ENCODE measurements at places on chromosomes 6 and 20.

DNA sequence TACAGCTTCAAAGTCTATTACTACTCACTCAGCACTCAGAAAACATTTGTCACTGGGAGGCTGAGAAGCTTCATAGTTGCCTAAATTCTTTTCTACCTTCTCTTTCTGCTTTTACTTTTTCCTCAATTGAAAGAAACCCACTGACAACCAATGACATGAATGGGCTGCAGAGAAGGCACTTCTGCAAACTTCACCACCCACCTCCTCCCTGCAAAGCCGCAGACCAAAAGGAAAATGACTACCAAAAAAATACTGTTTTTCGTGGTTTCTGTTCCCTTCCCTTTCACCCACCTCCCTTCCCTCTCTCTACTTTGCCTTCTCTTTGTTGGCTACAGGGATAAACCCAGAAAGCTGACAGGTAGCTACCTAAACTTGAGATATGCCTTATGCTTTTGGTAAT is 3.2 kb downstream of the GNAS-AS1 start:
- DNase-seq = no peak

GRCh38 chr20:17610566-17611289 is 40.9 kb downstream of the DSTN start:
- peak; percentile 28 for DNase-seq

- peak; percentile 2 for DNase-seq
These were observed 741.3 kb downstream of the DOK5 start for GRCh38 chr20:55216525-55217242.

GRCh38 chr6:143513410-143513809 is 1.9 kb upstream of the FUCA2 start:
- DNase-seq = no peak

DNA sequence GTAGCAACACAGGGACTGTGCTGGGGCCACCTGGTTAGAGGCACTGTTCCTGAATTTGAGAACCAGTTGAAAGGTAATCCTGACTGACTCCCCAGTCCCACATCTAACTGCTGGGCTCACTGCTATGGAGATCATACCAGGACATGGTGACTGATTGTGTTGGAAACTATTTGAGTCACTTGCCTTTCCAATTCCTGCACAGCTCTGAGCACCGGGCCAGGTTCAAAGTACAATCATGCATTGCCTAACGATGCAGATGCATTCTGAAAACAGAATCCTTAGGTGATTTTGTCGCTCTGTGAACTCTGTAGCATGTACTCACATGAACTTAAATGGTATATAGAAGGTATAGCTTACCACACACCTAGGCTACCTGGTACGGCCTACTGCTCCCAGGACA is 215.3 kb downstream of the BMP7 start:
- no peak for DNase-seq

DNA sequence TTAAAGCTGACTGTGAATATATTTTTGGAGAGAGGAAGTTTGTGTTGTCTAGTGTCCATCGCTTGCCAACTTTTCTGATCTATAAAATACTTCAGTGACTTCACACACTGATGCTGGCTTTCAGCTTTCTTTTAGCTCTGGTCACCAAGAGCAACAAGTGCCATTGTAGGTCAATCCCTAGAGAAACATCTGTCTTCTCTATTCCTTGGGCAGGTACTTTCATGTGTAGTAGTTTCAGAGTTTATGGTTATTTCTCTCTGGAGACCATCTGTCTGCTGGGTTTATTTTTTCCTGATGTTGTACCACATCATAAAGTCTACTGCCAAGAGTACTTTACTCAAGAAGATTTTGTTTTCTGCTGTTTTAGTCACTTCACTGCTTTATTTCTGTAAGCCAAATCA is 249.9 kb downstream of the KHDC1L start:
- DNase-seq = no peak

DNA sequence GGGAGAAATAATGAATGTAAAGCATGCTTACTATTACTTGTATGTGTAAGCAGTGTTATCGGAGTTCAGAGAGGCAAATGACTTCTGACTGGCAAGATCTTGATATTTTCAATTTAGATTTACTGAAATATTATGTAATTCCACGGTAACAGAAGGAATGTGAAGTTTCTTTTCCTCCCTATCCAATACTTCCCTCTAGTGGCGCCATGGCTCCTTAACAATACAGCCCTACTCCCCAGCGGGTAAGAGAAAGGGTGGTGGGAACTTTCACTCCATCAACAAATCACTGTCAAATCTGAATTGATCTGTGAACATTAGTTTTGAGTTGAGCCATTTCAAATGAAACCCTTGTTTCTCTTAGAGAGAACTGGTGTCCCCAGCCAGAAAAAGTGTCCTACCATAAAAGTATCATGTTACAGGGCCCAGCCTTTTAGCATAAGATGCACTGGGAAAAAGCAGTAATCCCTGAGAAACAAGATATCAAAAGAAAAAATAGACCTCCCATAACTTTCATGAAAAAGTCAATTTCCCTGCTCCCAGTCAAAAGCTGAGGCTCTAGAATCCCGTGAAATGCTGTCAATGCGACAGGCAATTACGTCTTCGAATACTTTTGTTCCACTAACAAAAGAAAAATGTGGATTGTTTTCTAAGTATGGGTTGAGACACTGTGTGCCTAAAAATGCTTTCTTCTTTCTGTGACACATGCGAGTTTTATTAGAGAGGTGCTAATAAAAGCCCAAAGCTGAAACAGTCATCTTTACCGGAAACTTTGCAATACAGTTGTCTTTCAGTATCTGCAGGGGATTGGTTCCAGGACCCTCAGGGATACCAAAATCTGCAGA is 12.9 kb downstream of the COX7A2 start:
- peak; percentile 70 for DNase-seq

- no peak for DNase-seq
These were observed 30.7 kb downstream of the TUBB2B start for GRCh38 chr6:3196770-3197169.

DNA sequence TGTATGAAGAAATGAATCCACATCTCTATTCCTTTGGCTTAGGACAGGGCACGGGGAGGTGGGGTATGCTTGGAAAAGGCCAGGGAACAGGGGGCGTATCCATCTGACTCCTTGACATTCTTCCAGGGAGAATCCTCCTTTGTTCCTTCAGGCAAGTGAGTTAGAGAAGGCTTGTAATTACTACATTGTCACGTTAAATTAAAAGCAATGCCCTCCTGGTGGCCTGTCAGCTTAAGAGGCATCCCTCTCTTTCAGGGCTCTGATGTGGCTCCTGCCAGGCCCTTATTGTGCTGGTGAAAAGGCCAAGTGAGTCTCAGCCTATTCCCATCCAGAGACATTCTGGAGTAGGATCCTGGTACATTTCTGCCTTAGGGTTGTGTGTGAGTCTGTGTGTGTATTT is 128.3 kb downstream of the FOXA2 start:
- no peak for DNase-seq

DNA sequence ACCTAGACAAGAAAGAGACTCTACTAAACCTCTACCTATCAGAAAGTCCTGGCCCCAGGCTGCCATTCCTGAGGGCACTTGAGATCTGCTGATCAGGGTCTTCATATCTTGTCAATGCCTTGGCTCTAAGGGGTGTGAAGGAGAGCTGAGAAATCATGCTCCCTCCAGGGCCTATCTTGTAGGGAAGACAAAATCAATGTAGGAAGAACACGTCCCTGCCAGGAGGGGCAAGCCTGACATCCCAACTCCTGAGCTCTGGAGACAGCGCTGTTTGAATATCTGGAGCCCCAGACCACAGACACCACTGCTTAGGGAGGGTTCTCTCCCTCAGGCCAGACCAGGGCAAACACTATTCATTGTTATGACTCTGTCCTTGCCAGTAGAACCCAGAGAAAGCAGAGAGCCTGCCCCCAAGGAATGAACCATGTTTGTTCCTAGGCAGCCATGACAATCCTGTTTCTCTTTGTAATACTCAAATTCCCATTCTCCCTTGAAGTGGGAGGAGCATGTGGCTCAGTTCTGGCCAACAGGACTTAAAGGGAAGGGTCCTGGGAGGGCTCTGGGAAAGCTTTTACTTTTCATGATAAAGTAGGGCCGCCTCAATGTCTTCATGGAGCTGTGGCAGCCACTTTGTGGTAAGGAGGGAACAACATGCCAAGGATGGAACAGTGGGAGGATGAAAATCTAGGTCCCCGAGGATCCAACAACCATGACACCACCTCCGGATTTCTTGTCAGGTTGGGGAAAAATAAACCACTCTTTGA is 1.8 kb upstream of the FASTKD5 start:
- no peak for DNase-seq

DNA sequence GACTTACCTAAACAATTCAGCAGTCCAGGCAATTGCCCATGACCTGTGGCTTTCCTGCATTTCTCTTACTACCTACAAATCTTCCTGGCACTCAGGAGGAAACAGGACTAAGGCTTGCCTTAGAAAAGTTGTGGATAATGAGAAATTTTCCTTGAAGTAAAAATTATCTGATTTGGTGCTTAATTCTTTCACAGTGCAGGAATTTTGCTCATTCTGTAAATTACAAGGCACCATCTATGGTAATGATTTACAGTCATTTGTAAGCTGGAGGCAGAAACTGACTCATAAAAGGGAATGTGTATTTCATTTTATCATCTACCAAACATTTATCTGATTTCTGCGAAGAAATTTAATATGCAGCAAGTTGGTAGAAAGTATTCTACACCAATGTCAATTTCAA is 211.5 kb upstream of the FKBP1C start:
- peak; percentile 14 for DNase-seq

DNA sequence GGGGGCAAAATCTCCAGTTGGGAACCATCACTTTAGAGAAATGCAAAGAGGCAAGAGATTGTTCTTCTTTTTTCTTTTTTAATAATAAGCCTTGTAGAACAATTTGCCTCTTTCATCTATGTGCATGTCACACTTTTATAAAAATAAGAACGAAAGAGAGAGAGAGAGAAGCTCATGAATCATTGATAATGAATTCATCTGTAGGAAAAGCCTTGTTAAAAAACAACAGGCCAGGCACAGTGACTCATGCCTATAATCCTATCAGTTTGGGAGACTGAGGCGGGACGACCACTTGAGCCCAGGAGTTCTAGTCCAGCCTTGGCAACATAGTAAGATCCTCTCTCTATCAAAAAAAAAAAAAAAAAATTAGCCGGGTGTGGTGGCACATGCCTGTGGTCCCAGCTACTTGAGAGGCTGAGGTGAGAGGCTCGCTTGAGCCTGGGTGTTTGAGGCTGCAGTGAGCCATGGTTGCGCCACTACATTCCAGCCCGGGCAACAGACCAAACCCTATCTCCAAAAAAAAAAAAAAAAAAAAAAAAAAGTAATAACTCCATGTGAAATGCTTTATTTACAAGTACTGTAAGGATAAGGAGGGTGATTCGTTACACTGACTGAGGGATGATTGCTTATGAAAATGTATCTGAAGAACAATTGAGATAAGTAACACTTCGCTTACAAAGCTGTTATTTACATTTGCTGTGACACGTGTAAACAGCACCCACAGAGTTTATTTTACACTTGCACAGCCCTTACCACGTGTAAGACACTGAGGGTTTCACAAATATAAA is 6.0 kb downstream of the CCN5 start:
- DNase-seq = peak; percentile 75

GRCh38 chr20:64188091-64188490 is 23.8 kb downstream of the MYT1 start:
- no peak for DNase-seq

DNA sequence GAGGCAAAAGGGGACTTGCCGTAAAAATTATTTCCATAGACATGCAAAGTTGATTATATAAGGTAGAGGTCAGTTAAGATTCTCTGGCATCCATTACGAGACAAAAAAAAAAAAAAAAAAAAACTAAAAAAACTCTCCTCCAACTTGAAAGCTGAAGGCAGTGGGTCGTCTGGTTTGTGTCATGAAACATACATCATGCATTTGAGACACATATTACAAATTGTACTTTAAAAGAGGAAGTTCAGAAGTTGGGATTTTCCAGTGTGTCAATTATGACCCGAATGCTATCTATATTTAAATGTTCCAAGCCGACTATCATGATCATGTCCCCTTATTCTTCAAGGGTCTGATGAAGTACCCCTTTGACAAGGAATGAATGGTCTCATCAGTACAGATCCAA is 125.1 kb downstream of the ZNF217 start:
- no peak for DNase-seq

- DNase-seq = no peak
These were observed 1219.0 kb upstream of the EYS start for GRCh38 chr6:66926060-66926459.

- peak; percentile 30 for DNase-seq
These were observed 57.8 kb downstream of the SLC2A10 start for GRCh38 chr20:46767127-46767761.

GRCh38 chr6:123515715-123516114 is 121.0 kb downstream of the TRDN start:
- DNase-seq = peak; percentile 11

DNA sequence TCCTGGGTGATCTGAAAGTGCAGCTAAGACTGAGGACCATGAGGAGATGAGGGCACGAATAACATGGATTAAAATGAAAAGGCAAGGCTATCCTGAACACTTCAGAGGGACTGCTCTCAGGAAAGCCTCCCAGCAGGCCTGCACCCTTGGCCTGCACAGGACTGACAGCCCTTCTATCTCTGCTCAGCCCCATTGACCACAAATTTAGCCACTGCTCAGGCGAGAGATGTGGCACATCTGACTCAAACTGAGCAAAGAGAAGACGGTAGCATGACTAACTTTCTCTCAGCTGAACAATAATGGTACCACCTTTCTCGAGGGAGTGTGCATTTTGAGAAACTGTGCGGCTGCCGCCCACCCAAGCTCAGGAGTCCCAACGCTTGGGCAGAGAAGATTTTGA is 257.5 kb downstream of the ADGB start:
- no peak for DNase-seq

- DNase-seq = no peak
These were observed 8.2 kb downstream of the HDDC2 start for GRCh38 chr6:125293587-125293986.

GRCh38 chr6:30963641-30964040 is 19.9 kb upstream of the MUC21 start:
- DNase-seq = peak; percentile 61

DNA sequence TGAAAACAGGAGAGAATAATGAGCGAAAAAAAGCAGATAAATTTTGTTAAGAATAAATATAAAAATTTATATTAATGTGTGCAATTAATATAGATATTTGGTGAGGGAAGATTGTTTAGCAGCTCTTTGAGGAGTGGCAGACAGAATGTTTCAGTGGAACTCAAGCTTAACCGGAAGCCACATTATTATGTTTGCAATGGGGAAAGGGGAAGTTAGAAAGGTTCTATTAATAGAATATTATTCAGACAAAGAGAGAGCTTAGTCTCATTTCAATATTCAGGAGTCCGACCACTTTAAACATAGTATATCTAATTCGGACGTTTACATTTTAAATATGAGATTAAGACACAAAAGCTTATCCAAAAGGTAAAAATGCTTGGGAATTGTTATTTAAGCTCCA is 81.6 kb upstream of the KHDRBS2 start:
- DNase-seq = no peak

GRCh38 chr6:157984686-157985225 is 3.1 kb downstream of the SYNJ2 start:
- peak; percentile 42 for DNase-seq

GRCh38 chr6:163543321-163543720 is 128.8 kb downstream of the QKI start:
- DNase-seq = no peak

DNA sequence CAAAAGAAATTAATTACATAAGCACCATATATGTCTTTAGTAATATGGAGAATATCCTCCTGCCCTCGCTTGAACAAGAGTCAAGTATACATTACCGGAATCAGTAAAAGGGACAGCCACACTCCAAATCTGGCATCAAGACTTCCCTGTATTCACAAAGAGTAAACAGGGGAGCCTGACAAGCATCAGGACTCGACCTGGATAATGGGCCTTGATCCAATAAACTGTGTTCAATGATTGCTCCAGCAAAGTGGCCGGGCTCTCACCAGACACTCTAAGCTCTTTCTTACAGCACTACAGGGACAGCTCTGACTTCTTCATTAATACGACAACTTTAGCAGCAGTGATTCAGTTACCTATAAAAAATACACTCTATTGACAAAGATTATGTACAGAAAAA is 307.9 kb upstream of the POU3F2 start:
- DNase-seq = no peak

All from astrocyte of the hippocampus (primary cell).